ENCODE measurements at places on chromosomes 11 and 22. TPM values are rescaled to one million over a fixed set of nuclear protein-coding genes. Genes with fewer than 3 reads are reported as not detected.

GRCh38 chr11:119608781-119609180 is 120.2 kb downstream of the NECTIN1 start:
- DNase-seq, result no peak

The OTOG gene
- polyA plus RNA-seq, result not detected

The TRIM51 gene
- not detected for polyA plus RNA-seq

The CBX7 gene
- 2.6 TPM for polyA plus RNA-seq

- DNase-seq, result no peak
Observed at GRCh38 chr11:33211580-33211979, 45.6 kb upstream of the HIPK3 start.

The YPEL4 gene
- polyA plus RNA-seq, result 1.1 TPM

The SYT12 gene
- 0.30 TPM for polyA plus RNA-seq

The KDM4D gene
- polyA plus RNA-seq, result 0.68 TPM

The TMPRSS6 gene
- not detected for polyA plus RNA-seq

The OR4C15 gene
- polyA plus RNA-seq, result not detected

The ZNF143 gene
- polyA plus RNA-seq, result 29.4 TPM

The IL17REL gene
- polyA plus RNA-seq, result not detected

The OR5F1 gene
- polyA plus RNA-seq, result not detected

- DNase-seq, result no peak
Observed at GRCh38 chr11:79363256-79363655, 77.6 kb downstream of the TENM4 start.

GRCh38 chr22:47093720-47094119 is 331.3 kb downstream of the TBC1D22A start:
- no peak for DNase-seq

DNA sequence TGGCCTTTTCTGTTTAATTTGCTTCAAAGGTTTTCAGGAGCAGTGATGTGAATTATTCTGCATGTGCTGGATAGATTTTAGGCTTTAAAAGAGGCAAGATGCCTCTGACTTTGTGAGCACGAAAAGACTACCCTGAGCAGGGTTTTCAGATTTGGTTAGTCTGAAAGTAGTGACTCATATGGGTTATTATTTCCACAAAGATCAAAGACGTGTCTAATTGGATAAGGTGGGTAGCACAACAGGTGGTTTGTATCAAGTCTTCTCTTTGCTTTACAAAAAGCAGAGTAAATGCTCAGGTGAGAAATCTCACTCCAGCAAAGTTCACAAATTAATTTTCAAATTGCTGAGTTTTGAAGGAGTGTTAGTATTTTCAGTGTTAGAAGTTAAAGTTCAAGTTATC is 37.6 kb upstream of the DBX1 start:
- no peak for DNase-seq

The E2F8 gene
- 0.98 TPM for polyA plus RNA-seq

- DNase-seq, result no peak
Observed at GRCh38 chr11:123977731-123978347, at the start of gene OR10S1. OR10S1 (minus strand) TSS chr11:123977781; CDS start chr11:123977664, 117 bp downstream.

GRCh38 chr11:8723711-8724110 is 41.1 kb downstream of the RPL27A start:
- DNase-seq, result no peak

DNA sequence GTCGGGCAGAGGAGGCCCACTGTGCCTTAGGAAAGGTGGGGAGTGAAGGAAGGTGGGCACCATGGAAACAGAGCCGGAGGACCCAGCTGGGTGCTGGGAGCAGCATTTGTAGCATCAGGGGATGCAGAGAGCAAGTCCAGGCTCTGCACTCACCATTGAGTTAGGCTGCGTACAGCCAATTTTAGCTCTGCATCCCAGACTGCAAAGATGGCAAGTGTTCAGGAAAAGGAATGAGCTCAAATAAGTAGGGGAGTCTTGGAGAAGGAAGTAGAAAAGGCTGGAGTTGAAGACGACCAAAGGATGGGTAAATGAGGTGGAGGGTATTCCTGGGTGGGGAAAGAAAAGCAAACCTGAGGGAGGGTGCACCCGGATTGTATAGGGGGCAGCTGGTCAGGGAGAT is 31.6 kb upstream of the ETS1 start:
- no peak for DNase-seq

The OR52A1 gene
- polyA plus RNA-seq, result not detected

GRCh38 chr11:61872935-61873565 is 18.3 kb downstream of the FADS3 start:
- DNase-seq, result no peak

GRCh38 chr22:20574920-20575353 is 67.5 kb downstream of the MED15 start:
- DNase-seq, result no peak

DNA sequence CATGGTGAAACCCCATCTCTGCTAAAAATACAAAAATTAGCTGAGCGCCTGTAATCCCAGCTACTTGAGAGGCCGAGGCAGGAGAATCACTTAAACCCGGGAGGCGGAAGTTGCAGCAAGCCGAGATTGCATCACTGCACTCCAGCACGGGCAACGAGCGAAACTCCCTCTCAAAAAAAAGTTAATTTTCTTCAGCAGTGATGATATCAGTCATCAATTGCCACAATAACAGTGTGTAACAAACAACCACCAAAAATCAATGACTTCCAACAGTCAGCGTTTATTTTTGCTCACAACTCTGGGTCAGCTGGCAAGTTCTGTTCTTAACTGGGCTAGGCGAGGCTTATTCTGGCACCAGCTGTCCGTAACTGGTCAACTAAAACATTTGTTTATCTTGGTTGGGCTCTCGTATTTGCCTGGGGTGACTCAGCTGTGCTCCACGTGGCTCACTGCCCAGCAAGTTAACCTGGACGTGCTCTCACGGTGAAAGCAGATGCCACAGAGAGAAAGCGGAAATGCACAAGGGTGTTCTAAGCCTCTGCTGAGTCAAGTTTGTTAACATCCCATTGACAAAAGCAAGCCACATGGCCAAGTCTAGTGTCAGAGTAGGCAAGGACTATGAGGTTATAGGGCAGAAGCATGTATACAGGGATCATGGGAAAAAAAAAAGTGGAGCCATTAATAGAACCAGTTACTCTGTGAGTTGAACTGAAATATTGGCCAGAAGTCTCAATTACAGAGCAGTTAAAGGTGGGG is 52.1 kb downstream of the LHFPL7 start:
- DNase-seq, result peak; percentile 59

DNA sequence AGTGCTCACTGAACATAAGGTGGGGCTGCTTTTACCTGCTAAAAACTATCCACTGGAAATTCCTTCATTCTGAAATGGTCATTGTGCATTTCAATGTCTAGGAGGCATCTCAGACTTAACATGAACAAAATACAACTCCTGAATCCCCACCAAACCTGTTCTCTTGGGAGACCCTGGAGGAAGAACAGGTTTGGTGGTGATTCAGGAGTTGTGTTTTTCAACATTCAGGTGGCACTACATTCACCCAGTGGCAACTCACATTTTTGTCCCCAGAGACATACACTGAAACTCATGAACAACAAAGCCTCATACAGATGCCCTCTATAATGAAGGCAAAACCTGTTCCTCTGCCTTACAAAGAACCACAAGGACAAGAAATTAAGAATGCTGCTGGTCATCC is 64.3 kb upstream of the CYP2D6 start:
- no peak for DNase-seq

DNA sequence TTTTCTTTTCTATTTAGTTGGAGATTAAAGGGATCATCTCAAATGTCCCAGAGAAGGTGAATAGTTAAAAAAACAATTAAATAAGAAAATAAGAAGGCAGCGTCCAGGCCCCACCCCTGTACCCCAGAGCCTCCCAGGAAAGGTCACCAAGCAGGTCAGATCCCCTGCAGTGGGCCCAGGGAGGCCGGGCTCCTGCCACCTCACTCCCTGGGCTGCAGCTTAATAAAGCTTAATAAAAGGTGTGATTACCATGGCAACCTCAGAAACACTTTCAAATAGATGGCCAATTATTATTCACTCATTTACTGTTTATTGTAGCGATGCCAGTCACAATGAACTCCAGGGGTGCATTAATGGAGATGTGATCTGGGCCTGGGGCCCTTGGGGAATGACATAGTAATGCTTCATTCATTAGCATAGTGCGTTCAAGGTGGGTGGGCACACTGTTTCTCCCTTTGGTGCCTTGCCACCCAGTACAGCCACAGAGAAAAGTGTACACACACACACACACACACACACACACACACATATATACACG is 386.2 kb downstream of the CADM1 start:
- no peak for DNase-seq

- no peak for DNase-seq
Observed at GRCh38 chr11:122556605-122557004, 98.9 kb upstream of the UBASH3B start.
